ENCODE measurements at places on chromosomes 13 and 19.

GRCh38 chr13:93550236-93550635 lies 323.6 kb downstream of the GPC6 start:
- DNase-seq: no peak

- DNase-seq: no peak
Observed at GRCh38 chr13:30645629-30646028, 27.9 kb downstream of the USPL1 start.

DNA sequence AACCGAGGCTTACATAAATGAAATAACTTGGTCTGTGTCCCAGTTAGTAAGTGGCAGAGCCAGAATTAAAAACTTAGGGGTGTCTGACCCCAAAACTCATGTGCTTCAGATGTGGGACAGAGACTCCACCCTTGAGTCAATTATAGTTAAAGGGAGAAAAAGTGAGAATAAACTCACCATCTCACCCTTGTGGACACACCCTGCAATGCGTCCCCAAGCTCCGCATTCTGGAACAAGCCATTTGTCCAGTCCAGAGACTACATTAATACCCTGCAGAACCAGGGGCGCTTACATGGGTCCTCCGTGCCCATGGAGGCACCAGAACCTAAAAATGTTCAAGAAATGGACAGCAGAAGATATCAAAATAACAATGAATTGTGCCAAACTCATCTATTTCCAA lies 207.0 kb upstream of the ZNF507 start:
- no peak for DNase-seq

- DNase-seq: no peak
Observed at GRCh38 chr13:29577136-29578051, 18.1 kb downstream of the SLC7A1 start.

GRCh38 chr19:13091400-13092157 lies 11.1 kb downstream of the LYL1 start:
- no peak for DNase-seq

- no peak for DNase-seq
Observed at GRCh38 chr13:113458253-113459065, 5.2 kb upstream of the ADPRHL1 start.

- no peak for DNase-seq
Observed at GRCh38 chr13:32259116-32259515, 56.0 kb downstream of the ZAR1L start.

- no peak for DNase-seq
Observed at GRCh38 chr13:35994131-35994966, 136.8 kb downstream of the DCLK1 start.

GRCh38 chr19:2648528-2648937 lies 54.0 kb downstream of the GNG7 start:
- no peak for DNase-seq

GRCh38 chr13:75635828-75636435 lies at the start of gene LMO7:
TSS of gene LMO7 (plus strand) at chr13:75636330. CDS start at chr13:75636658, 328 bp downstream.
- DNase-seq: no peak

DNA sequence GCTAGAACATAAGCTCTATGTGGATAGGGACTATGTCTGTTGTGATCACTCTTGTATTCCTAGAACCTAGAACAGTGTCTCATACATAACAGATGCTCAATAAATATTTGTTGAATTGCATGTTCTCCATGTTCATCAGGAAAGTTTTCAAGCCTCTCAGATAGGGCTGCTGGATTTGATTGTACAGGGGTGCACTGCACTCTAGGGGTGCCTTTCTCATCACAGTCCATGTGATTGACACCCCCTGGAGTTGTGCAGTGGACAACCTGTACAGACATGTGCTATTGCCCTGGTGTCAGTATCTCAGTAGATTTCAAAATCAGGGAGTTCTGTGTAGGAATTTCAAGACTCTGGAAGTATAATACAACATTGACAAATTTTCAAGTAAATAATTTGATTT lies 58.9 kb downstream of the MBNL2 start:
- DNase-seq: no peak

- no peak for DNase-seq
Observed at GRCh38 chr13:28173793-28174192, 35.4 kb downstream of the PAN3 start.

DNA sequence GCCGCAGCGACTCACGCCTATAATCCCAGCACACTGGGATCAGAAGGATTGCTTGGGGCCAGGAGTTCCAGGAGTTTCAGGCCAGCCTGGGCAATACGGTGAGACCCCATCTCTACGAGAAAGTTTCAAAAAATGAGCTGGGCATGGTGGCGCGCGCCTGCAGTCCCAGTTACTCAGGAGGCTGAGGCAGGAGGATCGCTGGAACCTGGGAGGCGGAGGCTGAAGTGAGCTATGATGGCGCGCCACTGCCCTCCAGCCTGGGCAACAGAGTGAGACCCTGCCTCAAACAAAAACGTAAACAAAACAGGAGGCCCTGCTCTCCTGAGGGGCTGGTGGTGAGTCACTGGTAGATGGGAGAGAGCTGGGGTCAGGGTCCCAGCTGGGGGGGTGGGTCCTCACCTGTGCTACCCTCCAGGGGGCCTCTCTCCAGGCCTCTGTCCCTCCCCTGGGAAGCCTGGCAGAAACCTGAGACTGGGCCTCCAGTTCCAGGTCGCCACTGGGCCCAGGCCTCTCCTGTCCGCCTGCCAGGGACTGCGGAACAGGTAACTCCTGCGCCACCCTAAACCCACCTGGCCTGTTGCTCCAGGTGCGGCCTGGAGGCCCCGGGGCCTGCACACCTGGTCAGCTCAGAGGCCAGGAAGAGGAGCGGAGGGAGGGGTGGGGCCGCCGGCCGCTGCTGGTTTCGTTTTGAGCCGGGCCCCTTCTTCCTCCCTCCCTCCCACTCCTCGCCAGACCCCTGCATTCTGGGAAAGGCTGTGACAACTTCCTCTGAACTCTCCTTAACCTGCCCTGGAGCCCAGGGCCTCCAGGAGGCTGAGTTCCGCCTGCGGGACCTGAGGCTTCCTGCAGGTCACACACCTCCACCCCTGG lies 17.2 kb upstream of the ZBTB7A start:
- DNase-seq: no peak

DNA sequence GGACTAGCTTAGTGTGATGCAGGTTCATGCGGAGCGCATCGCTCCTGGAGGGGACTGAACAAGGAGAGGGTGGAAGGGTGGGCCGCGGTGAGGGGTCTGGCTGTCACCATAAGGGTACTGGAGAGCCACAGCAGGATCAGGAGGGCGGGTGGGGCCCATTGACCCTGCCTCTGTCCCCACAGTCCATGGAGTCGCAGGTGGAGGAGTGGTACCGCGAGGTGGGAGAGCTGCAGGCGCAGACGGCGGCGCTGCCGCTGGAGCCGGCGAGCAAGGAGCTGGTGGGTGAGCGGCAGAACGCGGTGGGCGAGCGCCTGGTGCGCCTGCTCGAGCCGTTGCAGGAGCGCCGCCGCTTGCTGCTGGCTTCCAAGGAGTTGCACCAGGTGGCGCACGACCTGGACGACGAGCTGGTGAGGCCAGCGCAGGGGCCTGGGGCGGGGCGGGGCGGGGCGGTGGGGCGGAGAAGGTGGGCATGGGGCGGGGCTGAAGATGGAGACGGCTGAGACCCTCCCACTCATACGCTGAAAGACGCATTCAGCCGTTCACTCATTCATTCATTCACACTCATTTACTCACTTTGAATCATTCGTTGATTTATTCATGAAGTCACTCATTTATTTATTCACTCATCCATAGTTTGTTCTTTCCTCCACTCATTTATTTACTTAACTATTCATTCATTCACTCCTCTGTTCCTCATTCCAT lies 27.5 kb upstream of the SHKBP1 start:
- DNase-seq: no peak

DNA sequence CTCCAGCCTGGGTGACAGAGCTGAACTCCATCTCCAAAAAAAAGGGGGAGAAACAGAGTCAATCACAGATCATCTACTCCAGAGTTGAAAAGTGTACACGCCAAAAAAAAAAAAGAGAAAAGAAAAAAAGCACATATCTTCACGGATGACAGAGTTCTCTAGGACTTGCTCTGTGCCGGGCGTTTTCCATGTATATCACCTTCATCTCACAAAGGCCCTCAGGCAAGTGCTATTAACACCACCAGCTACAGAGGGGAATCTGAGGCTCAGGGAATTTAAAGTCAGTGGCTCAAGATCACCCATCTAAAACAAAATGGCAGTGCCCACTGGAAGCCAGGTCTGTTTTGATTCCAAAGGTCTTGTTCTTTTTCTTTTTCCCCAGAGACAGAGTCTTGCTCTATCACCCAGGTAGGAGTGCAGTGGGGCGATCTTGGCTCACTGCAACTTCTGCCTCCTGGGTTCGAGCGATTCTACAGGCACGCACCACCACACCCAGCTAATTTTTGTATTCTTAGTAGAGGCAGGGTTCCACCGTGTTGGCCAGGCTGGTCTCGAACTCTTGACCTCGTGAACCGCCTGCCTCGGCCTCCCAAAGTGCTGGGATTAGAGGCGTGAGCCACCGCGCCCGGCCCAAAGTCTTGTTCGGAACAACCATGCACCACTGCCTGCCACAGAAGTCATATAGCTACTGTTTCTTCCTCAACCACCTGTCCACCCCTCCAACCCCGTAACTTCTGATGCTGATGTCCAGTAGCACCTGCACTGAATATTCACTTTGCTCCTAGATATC lies 42.2 kb downstream of the SAE1 start:
- no peak for DNase-seq

- DNase-seq: no peak
Observed at GRCh38 chr19:51372649-51373504, at the start of gene NKG7. TSS of gene NKG7 (minus strand) at chr19:51372654. CDS start at chr19:51372535, 119 bp downstream.

DNA sequence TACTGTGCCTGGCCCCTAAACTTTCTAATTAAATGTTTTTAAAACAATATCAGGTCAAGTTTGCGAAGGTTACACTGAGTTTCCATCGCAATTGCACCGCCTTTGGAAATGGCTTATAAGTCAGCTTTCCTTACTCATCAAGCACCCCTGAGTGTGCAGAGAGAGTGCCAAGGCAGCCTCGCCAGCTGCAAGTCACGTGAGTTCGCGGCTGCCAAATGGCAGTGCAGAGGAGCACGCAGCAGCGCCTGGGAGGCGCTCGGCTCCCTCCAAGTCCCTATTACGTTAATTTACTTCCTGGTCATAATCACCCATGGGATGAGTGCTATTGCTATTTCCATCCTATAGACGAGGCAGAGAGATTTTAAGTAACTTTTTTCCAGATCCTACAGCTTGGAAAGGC lies 319.6 kb downstream of the TEX29 start:
- DNase-seq: no peak

- no peak for DNase-seq
Observed at GRCh38 chr19:46659151-46660007, 1.6 kb downstream of the DACT3 start.

DNA sequence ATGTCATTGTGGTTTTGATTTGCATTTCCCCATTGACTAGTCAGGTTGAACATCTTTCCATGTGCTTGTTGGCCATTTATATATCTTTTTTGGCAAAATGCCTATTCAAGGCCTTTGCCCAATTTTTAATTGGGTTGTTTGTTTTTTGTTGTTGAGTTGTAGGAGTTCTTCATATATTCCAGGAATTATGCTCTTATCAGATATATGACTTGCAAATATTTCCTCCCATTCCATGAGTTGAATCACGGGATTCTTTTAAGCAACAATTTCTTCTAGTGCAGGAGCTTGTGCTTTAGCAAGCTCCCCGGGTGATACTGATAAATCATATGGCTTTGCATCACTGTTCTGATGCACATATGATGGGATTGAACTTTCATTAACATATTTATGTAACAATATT lies 47.0 kb upstream of the FLT1 start:
- no peak for DNase-seq

GRCh38 chr19:16571283-16571682 lies 932 bp downstream of the SLC35E1 start:
- no peak for DNase-seq

GRCh38 chr19:49890349-49891311 lies 6.1 kb downstream of the IL4I1 start:
- DNase-seq: no peak

DNA sequence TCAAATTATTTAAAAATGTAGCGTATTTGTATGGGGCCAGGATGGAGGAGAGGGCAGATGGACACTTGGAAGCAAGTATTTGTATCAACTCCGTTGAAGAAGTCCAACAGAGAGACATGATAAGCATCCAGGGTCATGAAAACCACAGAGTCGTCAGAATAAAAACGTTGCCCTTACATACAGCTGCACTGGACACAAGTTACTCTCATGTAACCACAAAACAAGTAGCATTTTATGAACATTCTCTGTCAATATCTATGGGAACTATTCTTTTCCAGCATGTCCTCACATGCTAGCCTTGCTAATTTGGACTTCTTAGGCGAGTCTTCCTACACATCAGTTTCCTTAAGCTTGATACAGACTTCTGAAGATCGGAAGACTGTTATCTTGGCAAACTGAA lies 35.0 kb downstream of the EFNB2 start:
- no peak for DNase-seq

DNA sequence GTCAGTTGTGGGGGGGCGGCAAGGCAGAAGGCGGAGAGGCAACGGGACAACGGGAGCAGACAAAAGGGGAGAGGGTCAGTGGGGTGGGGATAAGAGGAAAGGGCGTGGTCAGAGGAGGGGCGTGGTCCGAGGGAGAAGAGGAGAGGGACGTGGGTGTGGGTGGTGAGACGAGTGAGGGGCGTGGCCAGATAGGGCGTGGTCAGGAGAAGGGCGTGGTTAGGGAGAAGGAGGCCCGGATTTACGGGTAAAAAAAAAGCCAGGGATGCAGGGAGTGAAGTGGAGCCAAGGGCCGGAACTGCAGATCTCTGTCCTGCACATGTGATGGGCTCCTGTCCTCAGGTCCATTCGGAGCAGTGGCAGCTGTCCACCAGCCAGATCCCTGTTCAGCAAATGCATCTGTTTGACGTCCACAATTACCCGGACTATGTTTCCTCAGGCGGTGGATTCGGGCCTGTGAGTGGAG lies 21.5 kb downstream of the CPT1C start:
- DNase-seq: no peak

DNA sequence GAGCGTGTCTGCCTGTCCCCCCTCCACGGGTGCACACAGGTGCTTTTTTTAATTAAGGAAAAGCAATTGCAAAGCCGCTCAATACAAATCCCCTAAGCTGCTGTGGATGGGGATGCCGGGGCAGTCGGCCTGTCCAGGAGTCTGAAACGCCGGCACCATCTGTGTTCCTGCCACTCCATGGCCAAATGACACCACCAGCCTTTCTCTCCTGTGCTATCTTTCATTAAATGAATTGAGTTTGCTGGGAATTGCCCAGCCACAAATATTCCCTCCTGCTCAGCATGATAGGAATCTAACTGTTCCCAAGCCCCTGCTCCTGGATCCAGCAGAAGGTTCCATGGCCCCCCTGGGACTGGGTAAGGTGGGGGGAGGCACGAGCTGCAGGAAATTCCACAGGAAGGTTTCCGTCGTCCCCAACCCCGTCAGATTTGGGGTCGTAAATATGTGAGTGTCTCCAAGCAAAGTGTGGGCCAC lies 139.2 kb downstream of the KDM4B start:
- DNase-seq: no peak

All from esophagus squamous epithelium (tissue), 5 donors.